Activated CD8-positive, alpha-beta T cell treated with anti-CD3 and anti-CD28 coated beads, Interleukin-2, amount 10 ng/mL, durations not matched to agents 7 days and 5 days (primary cell): ENCODE measurements at places on chromosomes 5 and 9. TPM values are rescaled to one million over a fixed set of nuclear protein-coding genes. Genes with fewer than 3 reads are reported as not detected.

DNA sequence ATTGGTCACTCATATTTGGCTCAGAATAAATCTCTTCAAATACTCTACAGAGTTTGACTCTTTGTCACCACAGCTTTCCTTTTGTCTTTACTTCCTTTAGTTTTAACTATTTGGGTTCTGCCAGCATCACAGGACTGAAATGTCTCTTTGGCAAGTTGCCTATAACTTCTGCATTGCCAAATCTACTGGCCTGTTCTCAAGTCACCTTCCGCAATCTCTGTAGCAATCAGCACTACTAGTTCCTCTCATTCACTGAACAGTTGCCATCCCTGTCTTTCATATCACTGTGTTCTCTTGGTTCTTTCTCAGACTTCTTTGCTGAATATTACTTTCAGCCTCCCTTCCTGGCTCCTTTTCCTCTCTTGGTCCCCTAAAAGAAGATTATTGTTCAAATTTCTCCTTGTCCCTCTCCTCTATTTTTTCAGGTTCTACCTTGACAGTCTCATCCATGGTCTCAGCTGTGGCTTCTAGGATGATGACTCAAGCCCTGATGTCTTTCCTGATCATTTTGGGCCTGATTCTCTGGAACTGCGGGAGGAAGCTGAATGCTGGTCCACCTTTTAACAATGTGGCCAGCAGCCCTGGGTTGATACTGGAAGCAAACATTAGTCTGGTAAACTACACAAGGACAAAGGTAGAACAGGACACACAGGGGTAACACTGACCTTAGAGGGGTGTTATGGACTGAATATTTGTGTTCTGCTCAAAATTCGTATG, 44.0 kb upstream of the LIFR start:
- no peak for DNase-seq

DNA sequence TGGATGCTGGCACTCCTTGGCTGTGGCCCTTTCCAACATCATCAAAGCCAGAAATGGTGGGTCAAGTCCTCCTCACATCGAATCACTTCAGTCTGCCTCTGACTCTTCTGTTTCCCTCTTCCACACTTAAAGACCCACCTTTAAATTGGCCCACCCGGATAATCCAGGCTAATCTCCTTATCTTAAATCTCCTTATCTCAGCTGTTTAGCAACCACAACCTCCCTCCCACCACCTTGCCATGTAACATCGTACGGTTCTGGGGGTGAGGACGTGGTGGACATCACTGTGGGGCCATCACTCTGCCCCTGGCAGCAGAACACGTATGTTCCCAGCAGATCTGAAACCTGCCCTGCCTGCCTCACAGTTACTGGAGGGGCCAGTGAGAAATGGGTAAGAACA, 11.5 kb downstream of the IGFBPL1 start:
- no peak for DNase-seq

- no peak for DNase-seq
These were observed 546.1 kb downstream of the ZNF608 start for GRCh38 chr5:124200381-124200780.

DNA sequence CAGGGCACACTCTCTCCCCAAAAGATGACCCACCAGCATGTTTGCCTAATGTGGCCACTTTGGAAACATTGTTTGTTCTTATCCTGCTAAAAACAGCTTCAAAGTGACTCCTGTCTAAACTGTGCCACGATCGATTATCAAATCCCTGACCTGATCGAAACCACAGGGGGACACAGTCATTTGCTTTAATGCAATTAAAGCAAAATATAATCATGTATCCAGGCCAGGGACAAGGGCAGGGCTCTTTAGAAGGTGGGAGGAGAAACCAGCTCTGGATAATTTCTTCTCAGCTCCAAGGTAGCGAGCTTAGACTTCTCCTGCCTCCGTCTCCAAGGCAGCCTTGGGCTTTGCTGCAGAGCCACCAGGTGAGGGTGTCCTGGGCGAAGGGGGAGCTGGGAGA, 95.0 kb upstream of the HAND1 start:
- DNase-seq: no peak

DNA sequence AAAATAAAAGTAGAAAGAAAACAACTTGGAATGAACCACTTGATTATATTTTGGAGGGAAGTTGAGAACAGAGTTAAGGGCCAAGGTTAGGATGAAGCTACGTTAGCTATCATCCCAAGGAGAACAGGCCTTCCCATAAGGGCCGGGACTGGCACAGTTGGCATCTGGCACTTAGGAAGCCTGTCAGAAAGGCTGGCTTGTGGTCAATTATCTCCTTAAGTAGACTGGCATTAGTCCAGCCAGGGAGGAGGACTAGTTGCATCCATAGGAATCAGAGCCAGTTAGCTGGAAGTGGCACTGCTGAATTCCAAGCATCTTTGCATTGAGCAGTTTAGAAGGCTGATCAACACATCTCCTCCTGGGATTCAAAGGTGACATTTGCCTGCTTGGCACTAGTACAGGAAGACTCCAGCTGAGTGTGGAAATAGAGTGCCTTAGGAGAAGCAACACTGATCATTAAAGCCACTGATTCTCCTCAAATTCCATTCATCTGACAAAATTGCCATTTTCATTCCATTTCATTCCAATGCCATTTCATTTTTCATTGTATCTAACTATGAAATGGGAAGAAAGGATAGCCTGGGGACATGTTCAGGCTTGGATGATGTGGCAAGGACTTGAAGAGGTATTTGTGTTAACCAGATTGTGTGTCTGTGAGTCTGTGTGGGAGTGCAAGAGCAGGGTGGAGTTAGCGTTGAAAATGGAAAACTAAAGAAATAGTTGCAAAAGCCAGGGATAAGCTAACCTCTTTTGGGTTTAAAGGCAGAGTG, 5.5 kb downstream of the FOXB2 start:
- DNase-seq: no peak

- DNase-seq: no peak
These were observed 109.9 kb upstream of the IFNE start for GRCh38 chr9:21592063-21592338.

- DNase-seq: no peak
These were observed 2.9 kb downstream of the IPPK start for GRCh38 chr9:92666912-92667532.

- DNase-seq: no peak
These were observed 129.2 kb upstream of the FST start for GRCh38 chr5:53350991-53351770.

DNA sequence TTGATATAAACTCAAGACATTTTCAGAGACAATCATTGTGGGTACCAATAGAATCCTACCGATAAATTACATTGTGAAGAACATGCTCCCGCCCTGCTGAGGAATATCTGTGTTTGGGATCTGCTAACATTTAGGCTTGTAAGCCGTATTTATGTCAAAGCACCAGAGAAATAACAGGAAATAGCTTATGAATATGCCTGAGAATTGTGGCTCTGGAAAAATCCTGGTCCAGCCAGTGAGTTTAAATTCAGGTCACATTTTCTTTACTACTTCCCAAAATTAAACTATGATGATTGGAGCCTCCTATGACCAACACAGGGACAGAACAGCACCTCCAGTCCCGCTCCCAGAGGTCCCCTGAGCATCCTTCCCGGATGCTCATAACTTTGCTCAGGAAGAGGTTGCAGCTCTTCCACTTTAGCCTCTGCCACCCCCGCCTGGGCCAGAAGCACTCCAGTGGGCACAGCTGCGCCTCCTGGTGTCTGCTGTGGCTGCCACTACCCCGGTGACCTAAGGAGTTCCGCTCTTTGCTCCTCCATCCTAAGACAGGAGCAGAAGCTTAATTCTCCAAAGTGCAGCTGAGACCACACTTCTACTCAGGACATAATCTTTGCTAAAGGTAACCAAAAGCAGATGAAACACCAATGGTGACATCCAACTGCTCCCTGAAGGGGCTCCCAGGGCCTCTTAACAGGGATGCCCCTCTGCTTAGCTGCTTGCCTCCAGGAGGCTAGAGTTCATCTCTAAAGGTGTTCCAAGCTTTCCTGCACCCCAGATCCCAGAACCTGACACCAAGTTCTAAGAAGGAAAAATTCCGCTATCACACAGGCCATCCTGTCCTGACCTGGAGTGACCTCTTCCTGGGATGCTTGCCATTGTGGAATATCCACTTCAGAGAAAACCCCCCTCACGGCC, 58.8 kb downstream of the SLC1A1 start:
- no peak for DNase-seq

DNA sequence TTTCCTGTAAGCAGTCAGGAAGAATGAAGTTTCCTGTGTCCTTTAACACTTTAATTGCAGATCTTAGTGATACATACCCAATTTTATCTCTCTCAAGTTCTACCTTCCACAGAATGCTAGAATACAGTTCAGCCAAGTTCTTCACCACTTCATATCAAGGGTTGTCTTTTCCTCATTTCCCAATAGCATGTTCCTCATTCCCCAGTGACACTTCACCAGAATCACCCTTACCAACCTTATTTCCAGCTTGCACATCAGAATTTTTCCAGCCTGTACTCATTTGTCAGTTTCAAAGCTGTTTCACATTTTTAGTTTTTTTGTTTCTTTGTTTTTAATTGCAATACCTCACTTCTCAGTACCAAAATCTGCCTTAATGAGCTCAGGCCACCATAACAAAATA, 126.1 kb downstream of the ESM1 start:
- DNase-seq: no peak

- no peak for DNase-seq
These were observed 34.9 kb upstream of the RPS23 start for GRCh38 chr5:82313016-82313415.

DNA sequence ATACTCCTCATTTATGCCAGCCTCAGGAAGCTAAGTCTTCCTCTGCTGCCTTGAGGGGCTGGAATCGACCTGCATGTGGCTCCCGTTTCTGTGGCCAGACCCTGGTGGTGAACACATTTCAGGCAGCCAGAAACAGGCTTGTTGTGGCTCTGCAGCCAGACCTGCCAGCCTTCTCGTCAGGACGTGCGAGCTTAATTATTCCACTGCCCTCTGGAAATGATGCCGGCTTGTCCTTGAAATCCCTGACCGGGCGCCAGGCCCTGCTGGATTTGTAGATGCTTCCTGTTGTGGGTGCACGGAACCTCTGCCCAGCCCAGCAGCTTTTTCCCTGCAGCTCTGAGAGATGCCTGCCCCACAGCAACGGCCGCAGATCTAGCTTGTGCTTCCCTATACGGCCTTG, 41.6 kb downstream of the PDZD2 start:
- no peak for DNase-seq

- peak; percentile 23 for DNase-seq
These were observed 165.3 kb downstream of the TMEM167A start for GRCh38 chr5:82911910-82912309.

DNA sequence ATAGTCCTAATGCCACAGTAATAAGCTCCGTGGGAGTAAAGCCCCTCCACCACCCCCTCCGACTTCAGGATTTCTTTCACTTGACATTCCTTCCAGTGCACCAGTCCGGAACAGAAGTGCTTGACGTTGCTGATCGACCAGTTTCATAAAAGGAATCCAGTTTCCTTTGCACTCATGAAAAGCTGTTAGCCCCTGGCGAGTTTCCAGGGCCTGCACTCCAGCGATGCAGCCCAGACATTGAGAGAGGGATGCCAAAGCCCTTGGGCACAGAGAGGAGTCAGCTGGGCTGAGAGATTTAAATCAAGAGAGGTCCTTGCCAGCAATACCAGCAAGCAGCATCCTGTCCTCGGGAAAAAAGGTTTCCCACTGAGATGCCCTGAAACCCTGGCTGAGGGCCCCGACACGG, 170.1 kb downstream of the GABBR2 start:
- DNase-seq: no peak

DNA sequence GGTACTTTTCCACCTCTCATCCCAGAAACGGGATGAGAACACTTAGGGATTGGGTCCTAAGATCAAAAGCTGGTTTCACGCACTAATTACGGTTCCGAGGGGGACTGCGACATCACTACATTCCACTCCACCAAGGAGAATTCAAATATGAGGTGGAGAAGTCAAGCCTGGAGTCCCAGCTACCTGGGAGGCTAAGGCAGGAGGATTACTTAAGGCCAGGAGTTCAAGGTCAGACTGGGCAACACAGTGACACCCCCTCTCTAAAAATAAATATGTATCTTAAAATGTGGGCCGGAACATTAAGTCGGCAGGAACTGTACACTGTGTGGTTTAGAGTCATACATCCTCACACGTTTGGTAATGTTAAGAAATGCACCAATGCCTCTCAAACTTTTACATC, 1.6 kb downstream of the GOLGA2 start:
- no peak for DNase-seq

GRCh38 chr9:93622691-93623090, 46.3 kb downstream of the PHF2 start:
- no peak for DNase-seq

- DNase-seq: no peak
These were observed 155.1 kb upstream of the NR4A3 start for GRCh38 chr9:99666571-99666970.

GRCh38 chr9:122151267-122151828, 8.2 kb downstream of the NDUFA8 start:
- no peak for DNase-seq

DNA sequence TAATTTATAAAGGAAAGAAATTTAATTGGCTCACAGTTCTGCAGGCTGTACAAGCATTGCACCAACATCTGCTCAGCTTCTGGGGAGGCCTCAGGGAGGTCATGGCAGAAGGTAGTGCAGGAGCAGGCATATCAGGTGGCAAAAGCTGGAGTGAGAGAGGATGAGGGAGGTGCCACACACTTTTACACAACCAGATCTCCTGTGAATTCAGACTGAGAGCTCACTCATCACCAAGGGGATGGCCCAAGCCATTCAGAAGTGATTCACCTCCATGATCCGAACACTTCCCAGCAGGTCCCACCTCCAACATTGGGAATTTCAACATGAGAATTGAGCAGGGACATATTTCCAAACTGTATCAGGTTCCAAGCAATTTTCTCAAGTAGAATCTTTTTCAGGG, 84.7 kb upstream of the BRINP1 start:
- no peak for DNase-seq

DNA sequence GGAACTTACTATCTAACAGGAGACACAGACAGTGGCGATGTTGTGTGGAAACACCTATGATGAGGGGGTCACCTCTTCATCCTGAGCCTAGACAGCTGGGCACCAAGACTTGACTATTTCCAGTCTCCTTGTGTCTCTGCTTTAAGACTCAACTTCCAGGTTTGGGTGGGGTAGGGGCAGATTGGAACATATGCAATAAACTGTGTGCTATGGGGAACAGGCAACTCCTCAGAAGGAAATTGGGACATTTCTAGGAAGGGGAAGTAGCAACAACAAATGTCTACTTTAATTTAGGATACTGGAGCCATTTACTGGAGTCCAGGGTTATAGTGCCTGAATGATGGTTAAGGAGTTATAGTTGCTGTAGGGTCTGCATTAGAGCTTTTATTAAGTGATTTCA, 57.3 kb downstream of the FGF18 start:
- no peak for DNase-seq

The HMHB1 gene
- not detected for total RNA-seq

The BARHL1 gene
- not detected for total RNA-seq

The SPATA31A6 gene
- total RNA-seq: not detected

The GGTA1 gene
- total RNA-seq: not detected

The SPOCK1 gene
- total RNA-seq: not detected

The FREM1 gene
- total RNA-seq: not detected

The PTGER4 gene
- 45.8 TPM for total RNA-seq
